ENCODE measurements at places on chromosomes 4 and X.

GRCh38 chrX:8988446-8988845 is 45.5 kb downstream of the FAM9B start:
- no peak for DNase-seq

GRCh38 chr4:113442826-113443225 is 318.7 kb downstream of the CAMK2D start:
- no peak for DNase-seq

- DNase-seq, result no peak
Observed at GRCh38 chrX:97159916-97160800, 276.4 kb downstream of the RPA4 start.

DNA sequence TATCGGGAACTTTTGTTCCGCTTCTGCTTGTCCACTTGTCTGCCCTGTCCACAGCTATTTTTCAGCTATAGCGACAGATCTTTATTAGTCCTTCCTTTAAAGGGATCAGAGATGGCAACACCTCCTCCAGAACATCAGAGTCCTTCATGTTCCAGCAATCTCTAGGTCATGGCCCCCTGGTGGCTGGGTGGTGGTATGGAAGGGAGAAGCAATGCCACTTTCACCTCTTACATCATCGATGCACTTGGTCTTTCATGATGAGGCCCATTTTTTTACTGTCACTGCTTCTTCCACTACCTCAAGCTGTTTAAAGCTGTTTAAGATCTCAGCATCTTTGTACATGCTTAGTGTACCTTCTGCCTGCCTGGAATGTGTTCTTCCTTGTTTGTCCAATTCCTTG is 106.7 kb downstream of the ARHGAP6 start:
- DNase-seq, result no peak

DNA sequence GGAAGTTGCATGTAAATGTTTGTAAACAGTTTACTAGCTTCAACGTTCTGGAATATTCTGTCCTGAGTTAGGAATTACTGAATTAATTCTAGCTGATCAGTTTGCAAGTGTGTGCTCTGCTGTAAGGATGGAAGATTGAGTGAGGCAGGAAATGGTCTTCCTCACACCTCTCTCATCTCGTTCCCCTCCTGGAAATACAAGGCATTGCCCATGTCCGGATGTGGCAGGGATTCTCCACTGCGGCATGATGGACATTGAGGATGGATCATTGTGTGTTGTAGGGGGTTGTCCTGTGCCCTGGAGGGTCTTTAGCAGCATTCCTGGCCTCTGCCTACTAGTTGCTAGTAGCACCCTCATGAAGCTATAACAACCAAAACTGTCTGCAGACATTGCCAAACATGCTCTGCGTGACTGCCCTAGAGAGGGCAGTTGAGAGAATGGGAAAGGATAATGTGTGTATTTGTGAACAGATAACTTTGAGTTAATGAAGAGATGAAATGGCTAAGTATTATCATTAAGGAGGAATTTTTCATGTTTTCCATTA is 12.6 kb downstream of the CA5B start:
- DNase-seq, result no peak

- no peak for DNase-seq
Observed at GRCh38 chrX:68421636-68422035, 11.7 kb downstream of the OPHN1 start.

GRCh38 chr4:25493466-25493865 is 116.4 kb downstream of the ANAPC4 start:
- DNase-seq, result no peak

- no peak for DNase-seq
Observed at GRCh38 chr4:170198747-170199146, 109.0 kb upstream of the AADAT start.

GRCh38 chrX:129665916-129666644 is 11.3 kb upstream of the APLN start:
- DNase-seq, result no peak

DNA sequence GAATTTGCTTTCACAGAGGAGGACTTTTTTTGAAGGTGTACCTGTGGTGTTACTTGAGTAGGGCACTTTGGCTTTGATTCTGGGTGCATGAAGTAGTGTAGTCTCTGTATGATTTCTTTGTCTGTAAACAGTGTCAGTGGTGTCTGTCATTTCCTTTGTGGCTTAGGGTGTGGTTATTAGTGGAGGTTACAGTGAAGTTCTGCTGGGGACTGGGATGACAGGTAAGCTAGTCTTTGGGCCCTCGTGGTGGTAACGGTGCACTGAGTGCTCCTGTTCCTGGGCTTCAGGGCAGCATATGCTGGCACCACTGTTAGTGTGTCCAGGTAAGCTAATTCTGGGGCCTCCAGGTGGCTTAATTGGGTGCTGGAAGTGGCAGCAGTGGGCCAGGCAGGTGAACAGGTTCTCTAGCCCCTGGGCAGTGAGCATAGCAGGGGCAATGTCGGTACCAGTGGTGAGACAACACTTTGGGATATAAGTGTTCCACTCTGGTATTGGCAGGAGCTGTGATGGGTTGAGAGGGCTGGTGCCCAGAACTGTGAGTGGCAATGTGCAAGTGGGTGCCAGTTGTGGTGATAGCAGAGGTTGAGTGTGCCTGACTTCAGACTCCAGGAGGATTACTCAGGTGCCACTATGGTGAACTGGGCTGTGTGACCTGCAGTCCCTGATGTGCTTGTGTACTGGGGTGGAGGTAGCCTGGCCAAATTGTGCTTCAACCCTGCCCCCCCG is 26.0 kb upstream of the VSIG1 start:
- DNase-seq, result no peak

DNA sequence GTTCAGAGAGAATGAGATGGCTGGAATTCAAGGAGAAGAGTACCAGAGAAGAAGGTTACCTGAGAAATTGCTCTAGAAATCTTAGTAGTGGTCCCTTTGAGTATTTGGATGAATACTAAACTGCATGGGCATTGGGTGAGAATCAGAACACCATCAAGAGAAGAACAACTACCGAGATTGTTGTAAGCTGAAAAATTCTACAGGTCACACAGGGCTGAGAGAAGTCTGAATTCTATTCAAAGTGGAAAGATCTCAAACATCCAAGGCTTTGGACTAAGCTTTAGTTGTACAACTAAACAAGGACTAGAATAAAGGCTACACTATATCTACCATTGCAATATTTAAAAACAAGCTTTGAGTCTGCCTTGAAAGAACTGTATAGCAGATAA is 40.8 kb downstream of the LRBA start:
- no peak for DNase-seq

DNA sequence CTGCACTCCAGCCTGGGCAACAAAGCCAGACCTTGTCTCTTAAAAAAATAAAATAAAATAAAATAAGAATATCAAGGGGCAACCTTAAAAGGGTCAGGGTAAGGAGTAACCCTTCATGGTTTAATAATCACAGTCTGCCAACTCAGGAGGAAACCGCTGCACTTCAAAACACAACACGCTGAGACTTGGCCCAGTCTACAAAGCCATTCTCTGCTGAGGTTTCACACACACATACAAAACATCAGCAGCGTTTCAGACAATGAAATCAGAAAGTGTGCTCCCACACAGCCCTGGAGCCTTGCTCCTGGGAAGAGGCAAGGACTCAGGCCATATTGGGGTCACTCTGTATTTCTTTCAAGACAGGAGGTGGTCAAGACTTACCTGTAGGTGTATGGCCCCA is 18.3 kb downstream of the SCARB2 start:
- peak; percentile 19 for DNase-seq

DNA sequence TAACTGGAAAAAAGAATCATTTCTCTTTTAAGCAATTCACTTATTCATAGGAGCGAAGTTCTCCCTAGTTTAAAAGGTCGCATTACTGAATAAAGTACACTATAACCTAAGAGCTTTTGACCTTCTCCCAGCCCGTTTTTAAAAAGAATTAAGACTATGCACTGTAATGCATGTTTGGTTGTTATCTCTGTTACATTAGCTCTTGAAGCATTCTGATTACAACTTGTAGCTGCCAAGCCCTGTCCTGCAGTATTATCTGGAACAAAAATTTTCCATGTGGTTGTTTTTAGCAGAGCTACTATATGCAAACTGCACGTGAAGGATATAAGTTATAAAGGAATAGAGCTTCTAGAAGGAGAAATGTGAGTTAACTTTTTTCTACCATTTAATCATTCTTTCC is 8.1 kb downstream of the GAB1 start:
- no peak for DNase-seq

- no peak for DNase-seq
Observed at GRCh38 chr4:139576219-139576618, 20.2 kb upstream of the SETD7 start.

GRCh38 chrX:76420237-76420636 is 7.3 kb upstream of the MAGEE1 start:
- no peak for DNase-seq

GRCh38 chr4:86640469-86640868 is 46.4 kb downstream of the PTPN13 start:
- DNase-seq, result no peak

GRCh38 chr4:9925750-9926439 is 95.4 kb downstream of the SLC2A9 start:
- peak; percentile 55 for DNase-seq

GRCh38 chr4:2243681-2244380 is 1.9 kb upstream of the HAUS3 start:
- peak; percentile 61 for DNase-seq

GRCh38 chr4:181874602-181875001 is 368.6 kb upstream of the TENM3 start:
- DNase-seq, result no peak

- no peak for DNase-seq
Observed at GRCh38 chr4:140091305-140091704, 62.7 kb downstream of the MAML3 start.

DNA sequence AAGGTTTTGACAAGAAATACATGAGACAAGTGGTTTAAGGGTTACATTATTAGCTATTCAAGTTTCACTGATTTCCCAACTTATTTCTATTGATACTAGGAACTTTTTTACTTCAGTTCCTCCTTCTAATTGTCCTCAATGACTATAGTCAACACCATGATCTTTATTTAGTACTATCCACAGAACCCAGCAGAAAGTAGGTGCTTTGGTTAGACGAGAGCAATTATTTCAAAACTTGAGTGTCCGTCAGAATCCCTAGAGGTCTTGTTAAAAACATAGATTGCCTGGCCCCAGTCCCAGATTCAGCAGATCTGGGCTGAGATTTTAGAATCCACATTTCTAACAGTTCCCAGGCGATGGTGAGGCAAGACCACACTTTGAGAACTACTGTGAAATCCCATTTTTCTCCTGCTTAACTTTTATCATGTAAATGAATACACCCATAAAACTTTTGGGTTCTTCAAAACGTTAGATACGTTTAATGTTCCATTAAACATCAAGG is 17.9 kb downstream of the EXOC1 start:
- no peak for DNase-seq

- DNase-seq, result peak; percentile 92
Observed at GRCh38 chr4:108172753-108173598, 4.2 kb upstream of the LEF1 start.

DNA sequence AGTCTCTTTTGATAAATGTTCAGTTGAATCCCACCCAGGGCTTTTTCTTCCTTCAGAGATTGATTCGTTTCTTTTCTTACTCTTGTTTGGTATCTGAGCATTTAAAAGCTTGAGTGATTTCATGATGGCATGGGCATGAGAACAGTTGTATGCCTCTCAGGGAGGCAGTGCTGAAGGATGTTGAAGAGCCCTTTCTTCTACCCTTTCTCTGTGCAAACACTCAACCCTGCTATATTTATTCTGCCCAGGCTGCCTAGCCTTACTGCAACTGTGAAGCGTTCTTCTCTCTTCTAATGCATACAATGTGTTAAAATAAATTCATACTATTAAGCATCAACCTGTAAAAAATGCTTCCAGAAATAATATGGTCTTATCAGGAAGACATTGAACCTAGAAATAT is 367.6 kb upstream of the LCORL start:
- peak; percentile 62 for DNase-seq

- no peak for DNase-seq
Observed at GRCh38 chr4:185469580-185470154, 1.9 kb downstream of the CCDC110 start.

DNA sequence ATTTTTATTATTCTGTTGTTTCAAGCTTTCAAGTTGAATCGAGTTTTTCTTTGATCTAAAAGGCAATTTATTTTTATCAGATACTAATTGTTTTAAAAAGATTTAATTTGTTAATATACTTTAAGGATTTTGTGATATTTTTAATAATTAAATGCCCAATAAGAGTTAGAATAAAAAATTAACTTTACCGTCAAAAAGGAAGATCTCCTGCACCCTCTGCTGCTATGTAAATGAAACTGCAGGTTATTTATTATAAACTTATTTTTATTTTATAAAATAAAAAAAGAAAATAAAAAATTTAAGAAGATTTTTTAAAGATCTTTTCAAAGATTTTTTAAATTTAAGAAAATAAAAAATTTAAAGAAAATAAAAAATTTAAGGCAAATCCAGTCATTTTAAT is 166.1 kb downstream of the CCSER1 start:
- DNase-seq, result peak; percentile 29

- DNase-seq, result no peak
Observed at GRCh38 chr4:38859501-38859900, 2.9 kb upstream of the TLR6 start.

GRCh38 chr4:10312568-10312967 is 144.7 kb downstream of the ZNF518B start:
- no peak for DNase-seq

- no peak for DNase-seq
Observed at GRCh38 chrX:12349201-12349600, 210.9 kb downstream of the FRMPD4 start.

DNA sequence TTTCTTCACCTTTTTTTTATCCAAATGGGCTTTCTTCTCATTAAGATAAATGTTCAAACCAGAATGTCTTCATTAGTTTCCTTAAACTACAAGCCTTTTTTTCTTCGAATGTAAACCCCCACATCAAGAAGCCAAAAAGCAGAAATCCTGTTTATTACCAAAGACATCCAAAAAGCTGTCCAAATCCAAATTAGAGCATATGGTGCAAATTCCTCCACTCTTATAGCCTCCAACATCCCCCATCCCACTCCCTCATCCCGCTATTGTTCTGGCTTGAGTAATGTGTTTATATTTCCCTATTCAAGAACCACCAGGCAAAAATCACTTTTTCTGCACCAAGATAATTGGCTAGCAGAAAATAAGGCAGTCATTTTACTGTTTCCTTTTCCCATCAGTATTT is 315.1 kb upstream of the ADGRL3 start:
- no peak for DNase-seq

- no peak for DNase-seq
Observed at GRCh38 chr4:180751009-180751408, 1492.2 kb upstream of the TENM3 start.

DNA sequence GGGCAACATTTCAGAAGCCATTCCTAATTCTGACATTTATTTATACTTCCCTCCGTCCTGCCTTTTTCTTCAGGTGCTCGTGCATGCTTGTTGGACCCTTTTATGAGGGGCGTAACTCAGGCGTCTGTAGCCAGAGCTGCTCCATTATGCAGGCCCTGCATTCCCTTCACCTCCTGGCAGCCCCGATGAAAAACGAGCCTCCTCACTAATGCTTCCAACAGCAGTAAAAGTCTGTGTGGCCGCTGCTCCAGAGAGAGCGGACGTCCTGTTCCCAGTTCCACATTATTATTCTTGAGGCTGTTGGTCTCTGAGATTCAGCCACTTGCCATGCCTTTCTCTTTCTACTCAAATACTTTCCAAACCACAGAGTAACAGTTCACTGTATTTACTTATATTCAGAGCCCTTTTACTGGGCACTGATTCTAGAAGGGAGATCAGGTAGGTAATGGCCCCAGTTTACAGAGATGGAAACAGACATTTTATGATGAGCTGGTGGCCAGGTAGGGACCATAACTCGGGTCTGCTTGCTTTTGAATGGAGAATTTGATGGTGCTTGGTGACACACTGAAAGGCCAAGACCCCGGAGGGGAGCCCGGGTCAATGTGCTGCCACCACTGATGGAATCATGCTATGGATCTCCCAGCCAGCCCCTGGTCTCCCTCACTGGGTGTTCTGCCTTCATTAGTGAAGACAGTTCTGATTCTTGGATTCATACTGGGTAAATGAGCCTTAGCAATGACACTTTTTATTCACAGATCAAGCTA is 101.0 kb downstream of the GATB start:
- no peak for DNase-seq
